ENCODE measurements at places on chromosomes 7 and 10. TPM values are rescaled to one million over a fixed set of nuclear protein-coding genes. Genes with fewer than 3 reads are reported as not detected.

- DNase-seq, result no peak
These were observed 136.0 kb upstream of the WNT16 start for GRCh38 chr7:121192834-121193233.

GRCh38 chr7:90792301-90792700 is 196.2 kb downstream of the CDK14 start:
- DNase-seq, result no peak

- DNase-seq, result no peak
These were observed 4.8 kb upstream of the ADD3 start for GRCh38 chr10:110002801-110003523.

GRCh38 chr10:42755556-42756093 is 27.0 kb upstream of the BMS1 start:
- DNase-seq, result no peak

DNA sequence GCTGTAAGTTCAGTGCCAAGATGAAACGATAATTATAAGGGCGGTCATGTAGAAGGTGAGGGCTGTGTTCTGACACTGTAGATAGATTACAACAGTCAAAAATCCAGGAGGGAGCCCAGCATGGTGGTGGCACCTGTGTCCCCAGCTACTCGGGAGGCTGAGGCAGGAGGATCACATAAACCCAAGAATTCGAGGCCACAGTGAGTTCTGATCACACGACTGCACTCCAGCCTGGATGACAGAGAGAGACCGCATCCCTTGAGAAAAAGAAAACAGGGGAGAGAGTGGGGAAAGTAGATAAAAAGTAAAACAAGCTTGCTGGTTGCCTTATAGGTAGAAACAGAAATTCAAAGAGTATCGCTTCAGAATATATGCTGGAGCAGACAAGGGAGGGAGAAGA is 52.1 kb downstream of the KCNH2 start:
- no peak for DNase-seq

- DNase-seq, result no peak
These were observed 3.2 kb upstream of the MRPS24 start for GRCh38 chr7:43872406-43873110.

DNA sequence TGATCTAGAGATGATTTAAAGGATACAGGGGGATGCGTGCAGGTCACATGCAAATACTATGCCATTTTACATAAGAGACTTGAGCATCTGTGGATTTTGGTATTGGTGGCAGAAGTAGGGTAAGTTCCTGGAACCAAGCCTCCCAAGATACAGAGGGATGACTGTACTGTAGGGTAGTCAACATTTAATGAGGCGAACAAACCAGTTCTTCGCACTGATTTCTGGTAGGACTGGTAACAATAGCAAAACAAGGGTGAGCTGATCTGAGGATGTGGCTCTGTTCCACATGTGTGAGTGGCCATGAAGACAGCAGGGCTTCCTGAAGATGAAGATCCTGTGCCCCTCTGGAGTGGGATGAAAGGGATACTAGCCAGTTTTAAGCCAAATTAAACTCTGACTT is 36.3 kb downstream of the MKX start:
- no peak for DNase-seq

DNA sequence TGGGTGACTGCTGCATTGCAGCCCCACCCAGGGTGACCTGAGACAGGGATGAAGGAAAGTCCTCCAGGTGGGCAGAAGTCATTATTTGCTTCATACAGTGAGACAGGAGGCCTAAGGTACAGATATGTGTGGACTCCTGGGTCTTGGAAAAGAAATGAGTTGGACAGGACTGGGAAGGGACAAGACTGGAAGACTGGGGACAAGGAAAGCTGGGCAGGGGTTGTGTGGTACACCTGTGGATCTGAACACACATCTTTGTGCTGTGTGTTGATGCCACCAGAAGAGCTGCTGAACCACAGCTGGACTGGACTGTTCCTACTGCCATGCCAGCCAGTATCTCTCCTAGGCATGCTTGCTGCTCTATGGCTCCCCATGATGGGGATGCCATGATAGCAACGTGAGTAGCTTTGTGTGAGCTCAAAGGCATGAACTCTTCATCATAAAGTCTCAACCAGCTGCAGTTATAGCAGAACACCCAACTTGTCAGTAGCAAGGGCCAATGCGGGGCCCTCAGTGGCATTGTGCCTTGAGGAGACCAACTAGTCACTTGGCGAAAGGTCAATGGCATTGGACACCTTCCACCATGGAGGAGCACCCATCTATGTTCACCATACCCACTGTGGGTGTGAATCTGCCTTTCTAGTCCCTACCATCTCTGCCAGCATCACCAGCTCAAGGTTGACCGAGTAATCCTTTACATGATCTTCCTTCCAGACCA is 76.0 kb upstream of the GRB10 start:
- no peak for DNase-seq

DNA sequence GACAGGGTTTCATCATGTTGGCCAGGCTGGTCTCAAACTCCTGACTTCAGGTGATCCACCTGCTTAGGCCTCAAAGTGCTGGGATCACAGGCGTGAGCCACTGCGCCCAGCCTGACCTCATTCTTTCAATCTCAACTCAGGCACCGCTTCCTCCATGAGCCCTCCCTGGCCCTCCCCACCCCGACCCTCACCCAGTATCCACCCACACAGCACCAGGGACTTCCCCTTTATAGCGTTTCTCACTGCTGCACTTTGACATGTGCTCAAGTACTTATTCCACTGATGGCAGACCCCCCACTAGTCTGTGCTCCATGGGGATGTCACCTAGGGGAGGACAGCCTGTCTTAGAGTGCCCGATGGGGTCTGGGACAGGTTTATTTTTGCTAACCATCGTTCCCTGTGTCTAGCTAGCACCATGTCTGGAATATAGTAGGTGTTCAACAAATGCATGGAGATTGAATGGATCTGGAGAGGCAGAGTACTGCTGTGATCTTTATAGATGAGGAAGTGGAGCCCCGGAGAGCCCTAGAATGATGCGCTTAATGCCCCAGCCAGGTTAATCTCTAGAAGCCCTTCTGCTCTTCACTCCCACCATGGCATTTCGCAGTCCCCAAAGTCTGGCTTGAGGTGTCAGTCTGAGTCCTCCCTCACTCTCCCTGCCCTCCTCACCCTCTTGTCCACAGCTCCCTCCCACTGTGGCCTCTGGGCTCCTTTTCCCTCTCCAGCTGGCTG is 258.8 kb downstream of the RPS24 start:
- no peak for DNase-seq

- DNase-seq, result no peak
These were observed 197.8 kb downstream of the CELF2 start for GRCh38 chr10:11215471-11215870.

DNA sequence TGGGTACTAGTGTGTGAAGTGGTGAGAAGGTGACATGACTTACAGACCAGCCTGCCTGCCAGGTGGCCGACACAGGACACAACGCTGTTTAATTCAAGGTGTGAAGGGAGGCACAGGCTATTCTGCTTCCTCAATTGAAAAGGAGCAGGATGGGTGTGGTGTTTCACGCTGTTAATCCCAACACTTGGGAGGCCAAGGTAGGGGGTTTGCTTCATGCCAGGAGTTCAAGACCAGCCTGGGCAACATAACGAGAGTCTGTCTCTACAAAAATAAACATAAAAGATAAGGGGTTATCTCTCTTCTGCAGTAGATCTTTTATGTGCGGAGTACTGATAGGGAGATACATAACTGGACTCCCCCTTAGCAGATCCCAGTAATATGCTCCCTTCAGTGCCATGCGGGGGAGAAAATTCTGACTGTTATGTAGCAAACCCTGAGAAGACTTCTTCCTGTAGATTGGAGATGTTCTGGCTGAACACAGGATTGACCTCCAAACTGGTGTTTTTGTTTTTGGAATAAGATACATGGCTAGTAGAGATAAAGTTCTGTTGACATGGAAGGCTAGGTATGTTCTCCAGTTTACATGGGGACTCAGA is 63.2 kb downstream of the CCNY start:
- DNase-seq, result no peak

GRCh38 chr10:79244841-79245504 is 102.3 kb upstream of the PPIF start:
- peak; percentile 38 for DNase-seq

DNA sequence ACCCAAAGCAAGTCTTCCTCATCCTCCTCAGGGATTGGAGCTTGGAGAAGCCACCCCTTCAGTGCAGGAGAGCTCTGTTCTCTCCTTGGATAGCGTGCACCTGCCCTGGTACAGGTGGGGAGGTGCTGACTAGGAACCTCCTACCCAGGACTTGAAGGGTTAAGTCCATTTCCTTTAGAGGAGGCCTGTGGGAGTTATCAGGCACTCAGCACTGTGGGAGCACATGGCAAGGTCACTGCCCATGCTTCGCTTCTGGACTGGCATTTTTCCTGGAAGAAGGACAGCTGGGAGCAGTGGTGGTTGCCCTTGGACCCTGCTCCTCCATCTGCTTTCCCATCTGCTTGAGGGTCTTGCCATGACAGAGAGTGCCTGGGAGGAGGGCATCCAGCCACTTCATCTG is 142.8 kb downstream of the CXCL12 start:
- DNase-seq, result no peak

DNA sequence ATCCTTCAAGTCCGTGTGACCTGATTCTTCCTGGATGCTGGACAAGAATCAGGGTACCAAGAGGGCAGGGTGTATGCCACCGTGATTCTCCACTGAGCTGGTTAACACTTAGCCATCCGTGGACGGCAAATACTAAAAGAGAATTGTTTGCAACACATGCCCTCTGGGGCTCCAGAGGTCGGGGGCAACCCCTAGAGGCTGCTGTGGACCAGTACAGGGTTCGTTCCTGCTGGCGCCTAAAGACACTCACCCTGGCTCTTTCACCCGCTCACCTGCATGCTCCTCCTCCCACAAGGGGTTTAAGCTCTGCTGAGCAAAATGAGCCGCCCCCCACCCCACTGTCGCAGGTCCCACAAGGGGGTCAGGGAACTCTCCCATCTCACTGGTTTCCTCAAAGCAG is 148.7 kb upstream of the ITGB1 start:
- no peak for DNase-seq

GRCh38 chr7:158374146-158374545 is 213.5 kb downstream of the PTPRN2 start:
- no peak for DNase-seq

DNA sequence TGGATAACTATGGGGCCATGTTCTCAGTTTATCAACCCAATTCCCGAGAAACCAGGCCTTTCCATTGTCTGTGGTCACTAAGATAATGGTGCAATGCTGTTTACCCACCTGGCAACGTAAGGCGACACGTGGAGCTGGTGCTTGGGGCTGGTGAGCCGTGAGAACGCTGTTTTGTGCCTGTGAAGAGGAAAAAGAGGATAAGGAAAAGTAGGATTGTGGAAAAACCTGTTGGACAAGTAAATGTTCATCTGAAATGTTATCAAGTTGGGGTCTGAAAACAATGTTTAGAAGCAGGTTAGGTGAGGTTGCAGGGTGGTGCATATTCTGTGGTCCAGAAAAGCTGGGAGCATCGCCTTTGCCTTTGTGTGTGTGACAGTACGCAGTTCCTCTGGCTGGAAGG is 88.5 kb downstream of the PPP1R17 start:
- DNase-seq, result no peak

DNA sequence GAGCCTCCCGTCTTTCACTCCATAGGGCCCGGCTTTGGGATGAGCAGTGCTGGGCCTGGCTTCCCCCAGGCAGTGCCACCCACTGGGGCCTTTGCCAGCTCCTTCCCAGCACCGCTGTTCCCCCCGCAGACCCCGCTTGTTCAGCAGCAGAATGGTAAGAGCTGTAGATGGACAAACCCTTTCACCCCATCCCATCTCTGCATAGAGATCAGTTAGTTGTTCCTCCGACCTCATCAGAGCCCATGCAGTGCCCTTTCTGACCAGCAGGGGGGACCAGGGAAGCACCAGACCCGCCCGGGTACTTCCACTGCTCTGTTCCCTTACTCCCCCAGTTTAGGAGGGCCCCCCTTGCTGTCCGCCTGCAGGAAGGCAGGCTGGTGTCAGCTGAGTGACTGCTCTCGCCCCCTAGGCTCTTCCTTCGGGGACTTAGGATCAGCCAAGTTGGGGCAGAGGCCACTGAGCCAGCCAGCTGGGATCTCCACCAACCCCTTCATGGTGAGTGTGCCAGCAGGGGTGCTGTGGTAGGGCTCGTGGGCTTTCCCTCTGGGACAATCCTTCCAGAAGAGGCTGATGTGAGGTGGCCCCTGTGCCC is 9.8 kb downstream of the SAP25 start:
- DNase-seq, result peak; percentile 71

DNA sequence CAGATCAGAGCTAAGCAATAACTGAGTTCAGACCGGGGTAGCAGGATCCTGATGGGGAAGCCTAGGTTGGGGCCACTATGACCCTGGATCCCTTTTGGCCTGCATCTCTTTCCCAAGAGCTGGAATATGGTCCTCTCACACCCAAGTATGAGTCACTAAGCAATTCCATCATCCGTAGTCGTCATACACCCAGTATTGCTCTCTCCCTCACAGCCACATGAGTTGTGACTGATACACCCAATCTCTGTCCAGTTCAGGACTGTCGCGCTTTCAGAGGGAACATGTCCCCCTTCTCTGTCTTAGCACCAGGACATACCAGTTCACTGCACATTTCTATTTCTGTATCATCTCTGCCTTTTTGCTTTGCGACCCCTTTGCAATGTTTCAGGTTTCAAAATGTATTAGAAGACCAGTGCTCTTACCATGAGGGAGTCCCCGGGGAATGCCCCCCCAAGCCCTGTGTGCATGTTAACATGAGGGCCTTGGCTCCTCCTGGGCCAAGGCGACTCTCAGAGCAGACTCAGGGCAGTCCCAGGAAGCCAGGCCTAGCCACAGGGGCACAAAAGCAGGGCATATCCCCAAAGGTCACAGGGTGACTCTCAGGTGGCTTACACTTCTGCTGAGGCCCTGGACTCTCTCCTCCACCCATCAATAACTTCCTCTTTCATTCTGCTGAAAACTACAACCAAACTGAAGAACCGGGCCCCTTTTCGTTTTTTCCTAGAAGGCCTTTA is 75.3 kb upstream of the SAMD8 start:
- DNase-seq, result no peak

- DNase-seq, result no peak
These were observed 19.9 kb downstream of the FGFR2 start for GRCh38 chr10:121578298-121578697.

The PRKCQ gene
- 46.7 TPM for total RNA-seq

The TBXAS1 gene
- 2.1 TPM for total RNA-seq

The MUC3A gene
- total RNA-seq, result not detected

The TAS2R40 gene
- not detected for total RNA-seq

The TMEM139 gene
- total RNA-seq, result 0.84 TPM

The AFAP1L2 gene
- total RNA-seq, result 1.6 TPM

The ZNF107 gene
- 13.5 TPM for total RNA-seq

The FIS1 gene
- 139 TPM for total RNA-seq

The XRCC2 gene
- total RNA-seq, result 15.8 TPM

All from CD8-positive, alpha-beta memory T cell (primary cell).